ENCODE measurements at places on chromosomes 3 and 15. TPM values are rescaled to one million over a fixed set of nuclear protein-coding genes. Genes with fewer than 3 reads are reported as not detected.

GRCh38 chr3:169298247-169298992 lies 365.1 kb downstream of the MECOM start:
- no peak overlapping the region for H3K27ac ChIP-seq
- DNase-seq, result no peak
- H3K27me3 ChIP-seq, result no peaks in the 10 kb centered on the region
- no peak overlapping the region for H3K4me3 ChIP-seq
- peaks cover 24% of the 10 kb centered on the region for H3K4me1 ChIP-seq

DNA sequence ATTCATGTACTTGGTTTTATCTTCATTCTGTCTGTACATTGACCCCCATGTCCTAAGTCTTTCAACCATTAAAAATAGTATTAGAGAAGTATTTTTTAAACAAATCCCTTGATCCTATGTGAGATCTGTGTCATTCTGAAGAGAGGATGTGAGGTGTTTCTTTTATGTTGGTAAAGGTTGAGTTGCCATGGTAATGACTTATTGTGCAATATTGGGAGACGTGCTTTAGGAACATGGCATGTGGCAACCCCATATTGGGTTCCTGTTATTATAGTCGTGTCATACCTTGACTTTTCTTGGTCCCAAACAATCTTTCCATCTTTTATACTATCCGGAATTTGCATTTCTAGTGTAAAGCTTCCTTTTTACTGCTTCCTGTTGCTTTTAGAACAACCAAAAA lies 203.1 kb downstream of the KCNAB1 start:
- no peak for DNase-seq
- no peak overlapping the region for H3K4me3 ChIP-seq
- H3K36me3 ChIP-seq, result no peaks in the 10 kb centered on the region
- H3K4me1 ChIP-seq, result peaks cover 5% of the 10 kb centered on the region
- H3K27me3 ChIP-seq, result no peaks in the 10 kb centered on the region

Gene RTP1
- total RNA-seq, result 5.6 TPM

GRCh38 chr3:39144748-39145380 lies 8.5 kb downstream of the CSRNP1 start:
- no peaks in the 10 kb centered on the region for H3K27me3 ChIP-seq
- peaks cover 34% of the 10 kb centered on the region for H3K36me3 ChIP-seq
- DNase-seq, result no peak
- peaks cover 42% of the 10 kb centered on the region for H3K4me1 ChIP-seq
- no peak overlapping the region for H3K27ac ChIP-seq
- H3K4me3 ChIP-seq, result no peak overlapping the region

Gene RHCG
- 0.31 TPM for total RNA-seq

Gene SLC28A1
- total RNA-seq, result 0.16 TPM

DNA sequence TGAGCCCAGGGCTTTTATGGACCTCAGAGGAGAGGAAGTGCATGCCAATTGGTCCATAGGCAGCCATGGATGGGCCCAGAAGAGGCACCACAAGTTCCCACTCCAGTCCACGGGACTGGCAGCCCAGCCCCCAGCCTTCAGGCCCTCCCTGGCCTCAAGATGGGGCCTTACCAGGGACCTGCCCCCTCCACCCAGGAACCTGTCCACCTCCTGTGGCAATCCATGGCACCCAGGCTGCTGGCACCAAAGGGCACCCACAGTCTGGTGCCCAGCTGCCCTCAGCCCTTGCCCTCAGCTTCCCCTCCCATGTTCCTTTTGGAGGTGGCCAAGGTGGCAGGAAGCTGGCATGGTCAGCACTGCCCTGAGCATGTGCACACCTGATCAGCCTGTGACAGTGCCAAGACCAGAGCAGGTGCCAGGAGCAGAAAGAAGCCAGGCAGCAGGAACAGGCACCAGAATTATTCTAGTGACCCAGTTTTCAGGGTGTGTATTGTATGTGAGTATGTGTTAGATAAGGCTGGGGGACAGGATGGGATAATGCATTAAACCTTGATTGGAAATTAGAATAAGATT lies 415.0 kb downstream of the NTRK3 start:
- 0 out of 2 replicates have a peak, but pooled peaks cover 3% of the 10 kb centered on the region for H3K36me3 ChIP-seq
- no peaks in the 10 kb centered on the region for H3K27me3 ChIP-seq
- no peak overlapping the region for H3K4me3 ChIP-seq
- no peaks in the 10 kb centered on the region for H3K4me1 ChIP-seq
- no peak for DNase-seq
- no peak overlapping the region for H3K27ac ChIP-seq

Gene GRIP2
- total RNA-seq, result 12.0 TPM

DNA sequence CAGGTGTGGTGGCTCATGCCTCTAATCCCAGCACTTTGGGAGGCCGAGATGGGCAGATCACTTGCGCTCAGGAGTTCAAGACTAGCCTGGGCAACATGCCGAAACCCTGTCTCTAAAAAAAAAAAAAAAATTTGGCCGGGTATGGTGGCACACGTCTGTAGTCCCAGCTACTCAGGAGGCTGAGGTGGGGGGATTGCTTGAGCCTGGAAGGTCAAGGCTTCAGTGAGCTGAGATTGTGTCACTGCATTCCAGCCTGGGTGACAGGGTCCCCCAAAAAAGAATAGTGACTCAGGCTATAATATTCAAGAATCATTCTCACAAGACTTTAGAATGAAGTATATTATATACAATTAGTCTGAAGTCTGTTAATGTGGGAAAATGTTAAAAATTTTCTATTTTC lies 70.5 kb upstream of the PLXND1 start:
- H3K4me1 ChIP-seq, result no peaks in the 10 kb centered on the region
- no peak overlapping the region for H3K4me3 ChIP-seq
- H3K36me3 ChIP-seq, result no peaks in the 10 kb centered on the region
- no peaks in the 10 kb centered on the region for H3K27me3 ChIP-seq
- H3K27ac ChIP-seq, result no peak overlapping the region

- DNase-seq, result no peak
- H3K36me3 ChIP-seq, result peaks cover 24% of the 10 kb centered on the region
- H3K4me3 ChIP-seq, result no peak overlapping the region
- no peaks in the 10 kb centered on the region for H3K27me3 ChIP-seq
These were observed 7.4 kb upstream of the GSK3B start for GRCh38 chr3:120101624-120102023.

- H3K27me3 ChIP-seq, result no peaks in the 10 kb centered on the region
- no peak for DNase-seq
- peaks cover 3% of the 10 kb centered on the region for H3K36me3 ChIP-seq
These were observed 616.0 kb upstream of the NAALADL2 start for GRCh38 chr3:174243171-174243570.

Gene REC114
- not detected for total RNA-seq

DNA sequence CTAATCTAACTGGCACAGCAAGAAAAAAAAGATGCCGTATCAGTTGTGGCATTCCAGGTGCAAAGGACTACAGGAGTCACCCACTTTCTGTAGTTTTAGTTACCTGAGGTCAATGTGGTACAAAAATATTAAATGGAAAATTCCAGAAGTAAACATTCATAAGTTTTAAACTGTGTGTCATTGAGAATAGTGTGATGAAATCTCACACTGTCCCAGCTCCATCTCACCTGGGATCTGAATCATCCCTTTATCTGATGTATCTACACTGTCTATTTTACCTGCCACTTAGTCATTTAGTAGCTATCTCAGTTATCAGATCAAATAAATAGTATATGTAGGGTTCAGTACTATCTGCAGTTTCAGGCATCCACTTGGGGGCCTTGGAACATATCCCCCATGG lies 26.7 kb downstream of the GBE1 start:
- no peak for DNase-seq
- H3K36me3 ChIP-seq, result peaks cover 7% of the 10 kb centered on the region
- H3K4me3 ChIP-seq, result no peak overlapping the region

GRCh38 chr15:68421798-68422402 lies 10.1 kb downstream of the ITGA11 start:
- peaks cover 23% of the 10 kb centered on the region for H3K4me1 ChIP-seq
- no peak overlapping the region for H3K27ac ChIP-seq
- no peak for DNase-seq
- no peaks in the 10 kb centered on the region for H3K36me3 ChIP-seq
- peaks cover 8% of the 10 kb centered on the region for H3K27me3 ChIP-seq
- H3K4me3 ChIP-seq, result no peak overlapping the region

DNA sequence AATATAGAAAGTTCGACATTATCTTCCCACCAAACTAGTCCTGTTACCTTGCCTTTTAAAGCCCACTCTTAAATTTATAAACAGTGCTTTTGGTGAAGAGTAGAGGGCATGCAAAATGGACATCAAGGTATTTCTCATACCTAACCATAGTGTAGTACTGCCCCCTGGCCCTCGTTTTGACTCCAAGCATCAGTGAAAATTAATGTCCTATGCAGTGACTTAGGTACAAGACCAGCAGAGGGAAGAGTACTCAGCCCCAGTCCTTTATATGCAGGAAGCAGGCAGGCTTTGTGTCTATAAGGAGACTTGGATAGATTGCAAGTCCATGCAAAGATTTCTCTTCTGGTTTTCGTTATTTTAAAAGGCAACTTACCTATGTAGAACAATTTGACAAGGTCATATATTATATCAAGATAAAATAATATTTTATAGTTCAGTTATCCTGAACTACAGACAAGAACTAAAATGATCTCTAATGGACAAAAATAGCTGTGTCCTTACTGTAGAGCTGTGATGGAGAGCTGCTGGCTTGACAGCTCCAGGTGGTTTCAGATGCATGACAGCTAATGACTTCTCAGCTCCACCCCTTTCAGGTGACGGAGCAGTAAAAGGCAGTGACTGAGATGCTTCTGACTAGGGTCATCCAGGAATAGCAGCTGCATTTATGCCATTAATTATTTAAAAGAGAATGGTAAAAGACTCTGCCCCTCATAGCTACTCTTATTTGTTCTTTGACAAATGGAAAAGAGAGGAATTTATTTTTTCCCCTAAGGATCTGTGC lies 646.1 kb downstream of the SQOR start:
- H3K36me3 ChIP-seq, result no peaks in the 10 kb centered on the region
- no peaks in the 10 kb centered on the region for H3K27me3 ChIP-seq
- peak; percentile 40 for DNase-seq
- no peaks in the 10 kb centered on the region for H3K4me1 ChIP-seq

- peaks cover 8% of the 10 kb centered on the region for H3K4me1 ChIP-seq
- H3K27ac ChIP-seq, result no peak overlapping the region
- no peaks in the 10 kb centered on the region for H3K36me3 ChIP-seq
- no peak for DNase-seq
- no peaks in the 10 kb centered on the region for H3K27me3 ChIP-seq
These were observed 424.1 kb downstream of the FGF12 start for GRCh38 chr3:192303235-192303634.

- H3K27ac ChIP-seq, result no peak overlapping the region
- H3K4me3 ChIP-seq, result no peak overlapping the region
- H3K27me3 ChIP-seq, result no peaks in the 10 kb centered on the region
- DNase-seq, result no peak
- peaks cover 13% of the 10 kb centered on the region for H3K4me1 ChIP-seq
These were observed 11.3 kb downstream of the CAND2 start for GRCh38 chr3:12807601-12808359.
